HCEC 1CT (cell line): ENCODE measurements at places on chromosomes 3 and 15.

- DNase-seq = no peak
Measured at GRCh38 chr3:173513123-173513522, 115.6 kb downstream of the NLGN1 start.

- DNase-seq = no peak
Measured at GRCh38 chr15:25060996-25061620, 106.3 kb downstream of the SNRPN start.

DNA sequence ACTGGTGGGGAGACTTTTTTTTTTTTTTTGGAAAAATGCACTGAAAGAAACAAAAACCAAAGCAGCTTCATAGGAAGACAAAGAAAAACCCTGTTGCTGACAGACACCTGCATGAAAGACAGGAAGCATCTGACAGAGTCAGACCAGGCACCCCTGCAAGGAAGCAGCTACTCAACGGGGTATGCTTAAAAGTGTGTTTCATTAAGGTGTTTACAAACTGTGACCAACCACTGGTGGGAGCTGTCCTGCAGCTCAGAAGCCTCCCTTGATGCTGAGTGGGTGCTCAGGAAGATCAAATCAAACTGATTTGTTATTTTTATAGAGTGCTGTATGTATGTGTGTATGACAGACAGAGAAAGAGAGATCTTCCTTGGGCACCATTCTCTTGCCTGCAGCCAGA, 34.7 kb upstream of the AGBL1 start:
- DNase-seq = no peak

DNA sequence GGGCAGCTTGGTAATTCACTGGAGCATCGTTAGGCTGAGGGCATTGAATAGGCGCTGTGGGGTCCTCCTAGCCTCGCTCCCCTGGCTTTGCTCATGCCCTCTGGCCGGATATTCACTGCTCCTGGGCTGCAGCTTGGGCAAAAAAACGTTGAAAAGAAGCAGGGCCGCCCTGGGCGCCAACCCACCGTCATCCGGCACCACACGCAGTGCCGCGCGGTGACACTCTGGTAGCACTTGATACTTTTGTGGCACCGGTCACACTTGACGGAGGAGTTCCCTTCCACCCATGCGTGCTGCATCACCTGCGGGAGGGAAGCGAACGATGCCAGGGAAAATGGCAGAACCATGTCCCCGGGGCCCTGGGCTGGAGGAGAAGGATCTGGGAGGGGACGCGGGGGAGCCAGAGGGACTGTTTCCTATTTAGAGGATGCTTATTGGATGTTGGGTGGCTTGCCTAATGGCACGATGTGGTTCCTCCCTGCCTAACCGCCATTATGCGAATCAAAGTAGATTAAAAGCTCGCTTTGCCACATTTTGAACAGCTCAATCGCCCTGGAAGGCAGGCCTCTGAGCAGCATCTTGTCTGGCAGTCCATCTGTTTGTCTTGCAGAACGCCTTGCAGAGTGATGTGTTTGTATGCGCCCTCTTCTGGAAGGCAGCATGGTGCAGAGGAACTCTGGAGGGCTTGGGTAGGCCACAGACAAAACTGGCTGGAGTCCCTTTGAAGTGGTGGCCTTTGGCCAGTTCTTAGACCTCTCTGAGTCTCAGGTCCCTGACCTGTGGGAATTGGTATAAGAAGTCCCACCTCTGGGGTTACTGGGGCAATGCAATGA, 93.2 kb downstream of the DGKG start:
- no peak for DNase-seq

DNA sequence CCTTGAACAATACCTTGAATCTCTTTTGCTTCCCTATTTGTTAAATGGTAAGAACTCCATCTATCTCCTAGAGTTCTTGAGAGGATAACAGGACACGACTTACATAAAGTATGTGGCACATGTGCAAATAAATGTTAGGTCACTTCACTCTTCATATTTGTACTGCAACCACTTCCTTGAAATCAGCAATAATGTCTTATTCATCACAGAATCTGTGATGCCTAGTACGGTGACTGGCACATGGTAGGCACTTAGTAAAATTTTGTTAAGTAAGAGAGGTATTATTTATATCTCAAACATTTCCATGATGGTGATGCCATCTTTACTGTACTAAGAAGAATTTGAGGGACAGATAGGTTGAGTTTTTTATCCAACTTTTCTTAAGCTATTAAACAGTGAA, 14.3 kb downstream of the CD47 start:
- DNase-seq = no peak

GRCh38 chr3:192857260-192857661, 60.4 kb downstream of the MB21D2 start:
- no peak for DNase-seq

DNA sequence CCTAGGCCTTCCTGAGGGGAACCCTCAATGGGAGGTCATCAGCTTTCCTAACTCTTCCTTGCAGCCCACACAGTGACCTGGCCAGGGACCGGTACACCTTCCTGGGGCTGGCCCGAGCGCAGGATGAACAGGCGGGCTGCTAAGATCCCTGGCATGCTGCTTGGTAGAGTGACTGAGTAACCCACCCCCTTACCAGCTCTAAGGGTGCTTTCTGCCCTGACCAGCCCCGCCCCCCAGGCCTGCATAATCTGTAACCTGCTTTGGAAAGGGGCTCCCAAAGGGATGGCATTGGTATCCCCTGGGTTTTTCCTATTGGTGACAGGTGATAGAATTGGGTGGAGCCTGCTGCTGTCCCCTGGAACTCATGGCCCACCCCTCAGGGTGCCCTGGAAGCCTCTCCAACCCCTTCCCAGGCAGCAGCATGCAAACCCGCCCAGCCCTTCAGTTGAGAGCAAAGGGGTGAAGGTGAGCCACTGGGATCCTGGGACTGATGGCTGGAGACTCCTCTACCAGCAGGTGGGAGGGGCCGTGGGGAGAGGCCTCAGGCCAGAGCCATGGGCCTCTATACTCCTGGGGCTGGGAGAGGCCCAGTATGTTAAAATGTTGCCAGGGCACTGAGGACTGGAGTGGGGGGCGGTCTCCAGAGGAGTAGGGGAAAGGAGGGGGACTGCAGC, 11.1 kb upstream of the KIF7 start:
- DNase-seq = no peak

DNA sequence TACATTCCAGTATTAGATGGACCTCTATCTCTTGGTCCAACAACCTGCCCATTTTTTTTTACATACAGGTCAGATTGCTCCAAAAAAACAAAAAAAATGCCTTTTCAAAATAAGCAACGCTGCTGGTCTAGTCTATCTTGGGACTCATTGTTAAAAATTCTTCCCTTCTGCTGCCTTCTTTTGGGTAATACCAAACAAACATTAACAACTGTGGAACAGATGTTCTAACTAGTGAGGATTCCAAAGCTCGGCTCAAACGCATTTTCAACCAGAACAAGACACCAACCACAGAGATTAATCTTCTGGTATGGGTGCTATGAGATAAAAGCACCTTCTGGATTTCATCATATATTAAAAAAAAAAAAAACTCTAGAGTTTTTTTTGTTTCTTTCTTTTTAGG, 24.7 kb downstream of the ARHGAP31 start:
- DNase-seq = peak; percentile 64

GRCh38 chr3:124879337-124879680, 7.9 kb downstream of the ITGB5 start:
- no peak for DNase-seq

DNA sequence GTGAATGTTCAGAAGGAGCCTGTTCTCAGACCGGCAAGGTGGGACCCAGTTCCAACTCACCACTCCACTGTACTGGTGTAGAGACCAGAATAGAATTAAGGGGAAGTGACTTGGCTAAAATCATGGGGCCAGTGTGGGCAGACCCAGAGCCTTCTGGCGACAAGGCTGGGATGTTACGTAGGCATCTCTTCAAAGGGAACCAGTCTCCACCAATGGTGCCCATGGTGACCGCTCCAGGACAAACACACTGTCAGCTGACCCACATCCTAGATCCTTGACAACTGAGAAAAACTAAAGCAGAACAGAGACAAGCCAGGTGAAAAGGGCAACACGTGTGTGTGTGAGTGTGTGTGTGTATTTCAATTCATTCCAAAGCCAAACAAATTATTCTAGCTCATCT, 321.7 kb upstream of the FRG2C start:
- DNase-seq = no peak

DNA sequence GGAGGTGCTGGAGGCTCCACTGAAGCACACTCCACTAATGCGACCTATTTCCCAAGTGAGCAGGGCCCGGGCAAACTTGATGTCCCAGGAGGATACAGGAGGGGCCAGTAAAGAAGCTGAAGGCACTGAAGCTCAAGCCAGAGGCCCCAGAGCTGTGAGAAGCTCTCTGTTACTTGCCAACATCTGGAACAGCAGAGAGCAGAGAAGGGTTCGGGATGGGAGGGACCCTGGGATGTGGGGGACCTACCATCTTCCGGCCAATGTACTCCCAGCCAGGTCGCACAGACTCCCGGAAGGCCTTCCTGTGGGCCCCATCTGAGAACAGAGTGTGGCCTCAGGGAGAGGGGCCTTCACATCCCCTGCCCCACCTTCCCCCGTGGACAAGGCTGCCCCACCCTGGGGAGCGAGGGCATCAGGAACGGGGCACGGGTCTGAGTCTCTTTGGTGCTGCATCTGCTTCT, 3.1 kb downstream of the HHATL start:
- DNase-seq = no peak
